ENCODE measurements at places on chromosomes 7 and 10. TPM values are rescaled to one million over a fixed set of nuclear protein-coding genes. Genes with fewer than 3 reads are reported as not detected.

- ATAC-seq = no peak
Observed at GRCh38 chr7:134045716-134046115, 81.4 kb upstream of the LRGUK start.

PDZD7 gene
- total RNA-seq = 0.04 TPM

- no peak for ATAC-seq
Observed at GRCh38 chr10:115606086-115606485, 512.9 kb downstream of the ATRNL1 start.

CHRM2 gene
- total RNA-seq = not detected

DNA sequence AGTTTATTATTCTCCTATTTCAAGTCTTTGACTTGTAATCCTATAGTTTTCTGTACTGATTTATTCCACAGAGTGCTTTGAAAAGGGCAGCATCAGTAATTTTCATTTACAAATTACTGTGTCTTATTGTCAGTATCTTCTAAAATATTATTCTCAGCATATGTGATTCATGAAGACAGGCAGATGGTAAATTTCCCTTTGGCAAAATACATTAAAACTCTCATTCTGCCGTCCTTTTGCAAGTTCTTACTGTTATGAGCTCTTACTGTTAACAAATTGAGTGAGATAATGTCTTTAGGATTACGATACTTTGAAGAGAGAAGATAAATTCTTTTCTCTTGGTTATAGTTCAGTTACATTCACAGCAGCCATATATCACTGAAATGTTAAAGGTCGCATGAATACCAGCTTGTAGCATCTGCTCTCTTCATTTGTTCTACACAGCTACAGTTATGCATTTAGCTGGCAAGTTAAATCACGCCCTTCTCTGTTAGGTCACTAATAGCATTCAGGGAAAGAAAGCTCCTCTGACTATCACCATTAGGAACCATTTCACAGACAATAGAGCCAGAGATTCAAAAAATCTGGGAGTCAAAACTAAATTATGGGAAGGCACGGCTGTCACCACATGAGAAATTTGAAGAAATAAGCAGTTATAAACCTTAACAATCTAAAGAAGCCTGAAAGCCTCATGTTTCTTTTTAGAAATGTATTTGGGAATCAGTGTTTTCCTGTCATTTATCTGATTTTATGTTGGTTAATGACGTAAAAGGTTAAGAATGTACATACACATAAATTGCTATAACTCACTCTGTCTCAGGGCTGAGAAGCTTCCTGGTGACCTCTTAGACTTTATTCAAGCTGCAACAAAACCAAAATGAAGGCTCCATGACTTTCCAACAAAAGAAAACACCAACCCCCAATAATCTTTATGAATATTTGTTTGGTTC is 109.6 kb upstream of the SP4 start:
- ATAC-seq = no peak

GRCh38 chr7:1767524-1767923 is 97.4 kb downstream of the ELFN1 start:
- ATAC-seq = no peak

DNA sequence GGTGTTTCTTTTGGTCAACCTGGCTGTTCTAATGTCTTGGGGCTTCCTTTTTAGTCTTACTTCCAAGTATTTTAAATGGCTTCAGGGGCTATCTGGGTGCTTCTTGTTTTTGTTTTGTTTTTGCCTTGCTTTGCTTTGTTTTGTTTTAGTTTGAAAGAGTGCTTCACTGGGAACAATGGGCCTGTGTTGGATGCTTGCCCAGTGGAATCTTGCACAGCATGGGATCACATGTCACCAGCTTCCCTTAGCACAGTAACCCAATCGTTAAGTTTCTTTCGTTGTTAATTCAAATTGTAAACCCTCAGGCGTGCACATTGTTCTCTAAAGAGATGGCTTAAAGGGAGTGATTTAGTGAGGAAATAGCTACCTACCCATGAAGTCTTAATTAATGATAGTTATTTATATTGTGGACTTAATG is 8.9 kb downstream of the COL17A1 start:
- ATAC-seq = peak; percentile 36

BZW2 gene
- 58.9 TPM for total RNA-seq

DNAJB6 gene
- total RNA-seq = 145 TPM

NSUN5 gene
- 22.1 TPM for total RNA-seq

GSTO1 gene
- 52.4 TPM for total RNA-seq

DNA sequence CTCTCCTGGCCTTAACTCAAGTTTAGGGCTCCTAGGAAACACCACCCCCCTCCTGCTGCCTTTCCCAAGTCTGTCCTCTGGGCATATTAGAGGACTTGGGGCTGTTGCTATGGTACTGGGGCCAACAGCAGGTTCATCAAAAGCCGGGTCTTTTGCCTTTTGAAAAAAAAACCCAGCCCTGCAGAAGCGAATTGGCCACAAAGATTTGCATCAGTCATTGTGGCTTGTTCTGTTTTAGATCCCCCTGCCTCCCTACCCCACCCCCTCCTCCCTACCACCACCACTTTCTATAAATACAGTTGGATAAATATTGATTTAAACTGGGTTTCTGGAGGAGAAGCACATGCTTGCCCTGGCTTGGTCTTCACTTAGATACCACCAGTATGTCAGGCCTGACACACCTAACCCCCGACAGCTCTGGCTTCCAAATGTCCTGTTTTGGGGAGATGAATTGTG is 7.0 kb downstream of the MXI1 start:
- no peak for ATAC-seq

LRRC18 gene
- not detected for total RNA-seq

DNA sequence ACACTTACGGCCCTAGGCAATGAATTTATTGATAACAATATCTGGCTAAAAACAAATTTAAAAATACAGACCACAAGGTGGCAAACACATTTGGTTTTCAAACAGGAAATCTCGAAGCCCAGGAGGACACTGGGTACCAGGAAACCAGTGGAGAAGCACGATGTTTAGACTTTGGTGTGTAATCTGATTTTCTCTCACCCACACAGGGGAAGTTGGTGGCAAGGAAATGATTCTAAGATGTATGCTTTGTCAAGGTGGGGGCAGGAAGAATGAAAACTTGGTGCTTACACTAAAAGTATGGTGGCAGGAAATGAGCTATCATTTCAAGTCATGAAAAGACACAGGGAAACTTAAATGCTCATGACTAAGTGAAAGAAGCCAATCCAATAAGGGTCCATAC is 113.2 kb upstream of the ANKRD1 start:
- no peak for ATAC-seq

OR6V1 gene
- total RNA-seq = not detected

- ATAC-seq = no peak
Observed at GRCh38 chr7:760006-760405, 32.9 kb upstream of the PRKAR1B start.

GRCh38 chr7:112307506-112307905 is 101.0 kb downstream of the ZNF277 start:
- ATAC-seq = peak; percentile 55

- no peak for ATAC-seq
Observed at GRCh38 chr7:88628363-88629085, 131.0 kb upstream of the ZNF804B start.

- no peak for ATAC-seq
Observed at GRCh38 chr7:36851382-36851781, 127.1 kb upstream of the AOAH start.

DNA sequence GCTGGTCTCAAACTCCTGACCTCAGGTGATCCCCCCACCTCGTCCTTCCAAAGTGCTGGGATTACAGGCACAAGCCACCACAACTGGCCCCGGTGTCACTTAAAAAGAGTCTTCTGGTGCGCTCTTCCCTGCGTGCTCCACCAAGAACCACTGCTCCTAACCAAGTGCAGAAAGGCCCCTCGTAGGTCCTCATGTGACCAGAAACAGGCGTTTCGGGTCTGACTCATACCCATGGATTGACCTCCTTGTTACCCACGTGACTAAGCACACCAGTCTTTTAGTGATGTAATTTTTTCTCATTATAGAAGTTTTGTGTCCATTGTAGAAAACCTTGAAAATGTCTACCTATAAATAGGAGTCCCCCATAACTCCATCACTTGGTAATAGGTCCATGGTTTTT is 13.9 kb downstream of the FKBP6 start:
- no peak for ATAC-seq

- ATAC-seq = peak; percentile 83
Observed at GRCh38 chr7:119270045-119270464, 1002.9 kb upstream of the KCND2 start.

DNA sequence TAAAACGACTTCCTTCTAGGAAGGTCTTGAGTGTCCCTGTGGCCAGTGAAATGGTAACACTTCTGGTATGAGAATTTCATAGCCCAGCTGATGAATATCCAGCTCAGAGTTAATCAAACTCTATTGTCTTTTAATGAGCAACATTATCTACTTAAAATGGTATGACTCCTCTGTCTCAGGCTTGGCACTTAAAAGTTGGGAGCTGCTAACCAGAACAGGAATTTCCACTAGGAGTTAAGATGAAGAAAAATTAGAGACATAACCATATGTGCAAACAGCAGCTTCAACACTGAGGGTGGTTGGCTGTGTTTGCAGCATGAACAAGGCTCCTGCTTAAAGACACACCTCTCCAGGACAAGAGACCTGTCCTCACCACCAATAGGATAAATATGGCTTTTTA is 46.8 kb downstream of the CH25H start:
- peak; percentile 50 for ATAC-seq

DNA sequence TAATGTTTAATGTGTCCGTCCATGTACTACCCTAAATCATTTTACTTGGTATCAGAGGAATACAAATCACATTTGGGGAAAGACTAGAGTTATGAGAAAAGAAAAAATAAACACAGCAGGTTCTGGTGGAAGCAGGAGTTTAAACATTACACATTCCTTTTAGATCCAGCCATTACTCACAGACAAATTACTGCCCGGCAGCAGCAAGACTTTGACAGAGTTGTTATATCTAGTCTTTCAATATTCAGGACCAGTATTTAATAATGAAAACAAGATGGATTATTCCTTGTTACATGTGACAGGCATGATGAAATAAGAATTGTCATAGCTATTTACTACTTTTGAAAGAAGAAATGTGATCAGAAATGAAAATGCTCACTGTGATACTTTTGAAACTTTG is 131.8 kb upstream of the GNAI1 start:
- ATAC-seq = no peak

FAM180A gene
- total RNA-seq = 0.68 TPM

- peak; percentile 57 for ATAC-seq
Observed at GRCh38 chr10:118259288-118259906, 82.7 kb downstream of the FAM204A start.

DNA sequence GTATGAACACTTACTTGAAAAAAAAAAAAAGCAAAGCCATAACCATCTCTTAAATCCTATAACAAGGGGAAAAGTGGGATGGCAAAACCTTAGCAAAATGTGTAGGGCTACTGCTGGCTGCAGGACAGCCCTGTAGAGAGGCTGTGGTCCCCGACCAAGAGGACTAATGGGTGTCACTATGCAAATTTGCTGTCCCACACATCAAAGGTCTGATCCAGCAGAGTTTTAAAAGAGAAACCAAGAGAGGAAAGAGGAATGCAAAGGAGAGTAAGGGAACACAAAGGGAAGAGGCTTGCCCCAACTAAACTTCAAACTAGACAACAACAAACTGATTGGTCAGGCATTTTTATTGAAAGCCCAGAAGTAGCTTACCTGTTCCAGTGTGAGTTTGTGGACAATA is 3.1 kb upstream of the ZNRF2 start:
- no peak for ATAC-seq

MDH2 gene
- total RNA-seq = 204 TPM

DNA sequence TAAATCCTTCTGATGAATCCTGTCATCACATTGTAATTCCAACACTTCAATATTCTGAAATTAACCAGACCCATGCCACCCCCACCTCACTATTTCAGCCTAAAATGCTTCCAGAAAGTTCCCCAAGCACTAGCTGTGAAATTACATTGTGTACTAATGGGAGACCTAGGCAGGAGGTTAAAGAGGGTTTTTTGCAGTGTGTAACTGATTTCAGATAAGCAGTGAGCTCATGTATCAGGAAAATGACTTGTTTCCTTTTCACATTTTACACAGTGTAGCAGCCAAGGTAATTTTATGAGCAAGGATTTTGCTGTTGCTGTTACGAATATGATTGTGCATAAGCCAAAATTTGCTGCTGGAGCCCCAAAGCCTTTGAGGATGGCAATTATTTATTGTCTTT is 129.0 kb downstream of the INHBA start:
- no peak for ATAC-seq

DNA sequence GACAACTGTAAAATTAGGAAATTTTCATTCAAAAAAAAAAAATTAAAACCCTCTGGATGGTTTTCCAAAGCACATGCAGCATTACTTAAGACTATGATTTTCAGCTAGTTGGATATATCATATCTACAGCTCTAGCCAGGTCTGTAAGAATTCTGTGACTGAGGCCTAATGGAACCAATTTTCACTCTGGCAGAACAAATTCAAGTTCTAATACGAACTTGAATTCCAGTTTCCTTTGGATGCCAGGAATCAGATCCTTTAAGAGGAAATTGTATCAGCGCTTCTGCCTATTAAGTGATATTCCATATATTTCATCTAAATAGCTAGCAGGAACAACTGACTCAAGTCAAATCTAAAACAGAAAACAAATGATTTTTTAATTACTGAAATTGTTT is 34.8 kb downstream of the SKIDA1 start:
- ATAC-seq = no peak

DNA sequence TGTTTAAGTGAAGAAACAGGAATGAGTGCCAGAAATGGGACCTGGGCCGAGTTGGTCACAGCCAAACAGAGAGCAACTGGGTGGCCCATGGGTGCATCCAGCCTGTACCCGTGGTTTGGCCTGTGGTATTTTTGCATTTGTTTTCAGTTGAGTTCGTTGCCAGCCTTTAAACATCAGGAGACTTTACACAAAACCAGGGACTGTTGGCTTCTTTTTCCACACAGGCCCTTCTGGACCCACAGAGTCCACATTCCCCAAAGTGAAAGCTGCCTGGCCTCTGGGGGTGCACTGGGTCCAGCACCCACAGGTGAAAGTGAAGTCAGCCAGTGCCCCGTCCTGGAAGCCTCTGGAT is 54.1 kb upstream of the TNS3 start:
- no peak for ATAC-seq

DNA sequence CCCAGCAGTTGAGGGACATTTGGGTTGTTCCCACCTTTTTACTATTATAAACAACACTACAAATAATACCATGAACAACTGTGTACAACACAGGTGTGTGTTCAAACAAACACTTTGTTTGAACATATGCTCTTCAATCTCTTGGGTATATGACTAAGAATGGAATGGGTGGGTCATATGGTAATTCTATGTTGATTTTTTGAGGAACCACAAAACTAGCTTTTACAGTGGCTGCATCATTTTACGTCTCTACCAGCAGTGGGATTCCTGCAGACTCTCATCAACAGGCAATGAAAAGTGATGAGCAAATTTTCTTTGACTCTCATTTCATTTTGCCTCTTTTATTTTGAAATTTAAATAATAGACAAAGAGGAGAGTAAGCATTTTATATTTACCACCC is 116.9 kb upstream of the KLF14 start:
- no peak for ATAC-seq

- ATAC-seq = no peak
Observed at GRCh38 chr7:87038993-87039690, 20.3 kb downstream of the ELAPOR2 start.

All from esophagus mucosa (tissue), 1 donor.